ENCODE measurements at places on chromosomes 5 and 9. TPM values are rescaled to one million over a fixed set of nuclear protein-coding genes. Genes with fewer than 3 reads are reported as not detected.

- no peak for DNase-seq
These were observed 280.4 kb downstream of the CAAP1 start for GRCh38 chr9:26612211-26612610.

DNA sequence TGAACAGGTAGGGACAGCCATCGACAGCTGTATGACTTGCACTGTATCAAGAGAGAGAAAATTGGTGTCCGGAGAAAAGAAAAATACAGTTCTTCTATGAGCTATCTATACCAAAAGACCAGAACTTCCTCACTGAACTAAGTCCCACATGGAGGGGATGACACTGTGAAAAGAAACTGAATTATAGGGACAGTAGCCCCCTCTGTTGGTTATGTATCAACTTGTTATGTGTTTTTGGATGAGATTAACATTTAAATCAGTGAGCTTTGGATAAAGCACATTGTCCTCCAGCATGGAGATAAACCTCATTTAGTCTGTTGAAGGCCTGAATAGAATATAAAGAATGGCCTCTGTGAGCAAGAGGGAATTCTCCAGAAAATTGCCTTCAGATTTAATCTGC is 176.6 kb upstream of the SH3GL2 start:
- no peak for DNase-seq

- no peak for DNase-seq
These were observed 44.0 kb upstream of the NCS1 start for GRCh38 chr9:130128251-130128650.

DNA sequence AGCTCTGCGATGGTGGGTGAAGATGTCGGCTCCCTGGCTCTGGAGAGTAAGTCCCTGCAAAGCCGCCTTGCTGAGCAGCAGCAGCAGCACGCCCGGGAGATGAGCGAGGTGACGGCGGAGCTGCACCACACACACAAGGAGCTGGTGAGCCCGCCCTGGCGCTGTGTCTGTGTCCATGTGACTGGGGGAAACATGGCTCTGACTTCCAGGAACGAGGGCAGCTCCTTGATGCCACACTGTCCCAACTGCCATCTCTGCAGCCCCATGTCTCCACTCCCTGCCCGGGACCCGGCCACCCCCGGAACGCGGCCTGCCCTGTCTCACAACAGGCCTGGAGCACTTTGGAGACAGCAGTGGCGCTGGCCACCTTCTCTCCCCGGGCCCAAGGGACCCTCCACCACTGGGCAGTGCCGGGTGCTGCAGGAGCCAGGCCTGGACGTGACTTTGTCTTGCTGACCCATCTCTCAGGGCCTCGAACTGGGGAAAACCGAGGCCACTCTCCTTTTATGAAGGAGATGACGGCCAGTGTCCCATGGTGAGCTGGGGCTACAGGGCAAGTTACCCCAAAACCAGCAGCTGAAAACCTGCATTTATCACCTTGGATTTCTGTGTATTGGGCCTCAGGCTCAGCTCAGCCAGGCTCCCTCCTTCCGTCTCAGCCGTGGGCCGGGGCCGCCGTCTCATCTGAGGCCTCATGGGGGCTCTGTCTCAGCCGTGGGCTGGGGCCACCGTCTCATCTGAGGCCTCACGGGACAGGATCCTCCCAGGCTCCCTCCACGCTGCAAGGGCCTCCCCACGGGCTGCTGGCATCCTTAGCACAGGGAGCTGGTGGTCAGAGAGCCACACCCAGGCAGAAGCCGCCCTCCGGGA is 28.6 kb downstream of the CEP72 start:
- no peak for DNase-seq

- DNase-seq = no peak
These were observed 246.3 kb downstream of the IRX2 start for GRCh38 chr5:2505217-2505616.

DNA sequence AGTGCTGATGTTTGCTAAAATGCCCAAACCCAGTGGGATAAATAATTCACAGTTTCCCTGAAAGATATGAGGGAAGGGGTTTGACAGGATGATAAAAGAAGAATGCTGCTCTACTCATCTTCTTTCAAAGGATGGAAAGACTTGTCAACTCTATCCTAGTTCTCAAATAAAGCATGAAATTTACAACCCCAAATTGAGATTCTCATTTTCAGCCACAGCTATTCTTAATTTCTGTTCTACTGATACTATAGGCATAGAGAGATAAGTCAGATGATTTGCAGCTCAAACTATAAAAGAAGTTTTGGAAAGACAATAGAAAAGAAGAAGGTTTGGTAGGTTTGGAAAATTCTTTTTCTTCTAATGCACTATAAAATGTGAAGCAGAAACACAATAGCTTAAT is 542.6 kb downstream of the CSNK1G3 start:
- no peak for DNase-seq

DNA sequence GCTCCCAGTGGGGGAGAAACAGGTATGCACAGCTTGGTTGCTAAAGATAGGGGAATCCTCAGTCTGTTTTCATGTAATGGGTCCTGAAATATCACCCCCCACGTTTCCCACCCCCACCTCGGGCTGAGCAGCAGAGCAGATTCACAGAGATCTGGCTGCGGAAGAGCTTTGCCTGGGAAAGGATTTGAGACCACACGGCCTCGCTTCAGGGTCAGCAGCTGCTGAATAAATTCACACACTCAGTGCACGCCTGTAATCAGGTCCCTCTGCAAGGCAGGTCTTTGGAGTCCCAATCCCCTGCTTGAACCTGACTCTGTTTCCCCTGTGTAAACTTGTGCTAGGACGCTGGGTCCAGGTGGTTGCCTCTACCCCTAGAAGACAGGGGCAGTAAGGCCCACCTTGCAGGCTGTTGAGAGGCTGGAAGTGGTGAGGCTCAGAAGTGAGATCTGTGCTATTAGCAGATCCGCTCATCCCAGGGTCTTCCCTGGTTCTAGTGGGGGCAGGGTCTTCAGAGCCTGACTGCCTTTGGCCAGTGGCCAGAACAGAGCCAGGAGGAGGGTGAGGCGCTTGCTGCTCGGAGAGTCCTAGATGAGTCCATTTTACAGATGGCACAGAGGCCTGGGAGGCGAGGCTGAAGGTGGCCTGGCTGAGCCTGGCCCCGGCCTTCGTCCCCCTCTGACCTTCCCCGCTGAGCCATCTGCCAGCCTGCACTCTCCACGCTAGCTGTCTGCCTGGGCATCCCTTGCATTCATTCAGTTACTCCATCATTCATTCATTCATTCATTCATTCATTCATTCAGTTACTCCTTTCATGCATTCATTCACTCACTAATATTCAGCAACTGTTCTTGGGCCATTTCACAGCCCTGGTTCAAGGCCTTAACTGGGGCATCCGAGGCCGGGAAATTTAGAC is 16.7 kb upstream of the NEURL1B start:
- no peak for DNase-seq

DNA sequence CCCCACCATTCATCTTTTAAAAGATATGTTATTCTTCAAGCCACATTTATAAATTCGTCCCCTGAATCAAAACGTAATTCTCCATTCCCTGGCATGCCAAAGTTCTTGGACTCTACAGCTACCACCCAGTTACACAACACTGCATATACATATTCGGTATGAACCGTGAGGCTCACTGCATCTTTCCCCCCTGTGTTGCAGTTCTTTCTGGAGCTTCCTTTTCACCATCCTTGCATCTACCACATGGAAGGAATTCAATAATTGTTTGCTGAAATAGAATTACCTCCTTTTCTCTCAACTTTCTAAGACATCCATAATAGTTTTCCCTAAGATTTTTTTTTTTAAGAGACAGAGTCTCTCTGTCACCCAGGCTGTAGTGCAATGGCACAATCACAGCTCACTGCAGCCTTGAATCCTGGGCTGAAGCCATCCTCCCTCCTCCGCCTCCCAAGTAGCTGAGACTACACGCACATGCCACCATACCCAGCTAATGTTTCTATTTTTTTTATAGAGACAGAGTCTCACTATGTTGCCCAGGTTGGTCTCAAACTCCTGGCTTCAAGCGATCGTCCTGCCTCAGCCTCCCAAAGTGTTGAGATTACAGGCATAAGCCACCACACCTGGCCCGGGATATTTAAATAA is 3.3 kb downstream of the LPAR1 start:
- DNase-seq = no peak

GRCh38 chr5:1655496-1656270 is 131.9 kb upstream of the LPCAT1 start:
- no peak for DNase-seq

Gene RLN2
- 0.28 TPM for total RNA-seq

Gene FBP1
- 71.6 TPM for total RNA-seq

Gene FABP6
- not detected for total RNA-seq

Gene XRCC4
- 5.7 TPM for total RNA-seq

Gene ANKRD20A1
- 6.9 TPM for total RNA-seq
